Mesenteric fat pad (tissue), 1 donor: ENCODE measurements at places on chromosomes 16 and 17.

- DNase-seq: no peak
Measured at GRCh38 chr17:2054512-2055291, at the start of gene HIC1. Gene HIC1, plus strand, starts transcription at chr17:2055103. Its CDS starts 1,588 bp downstream, at chr17:2056691.

DNA sequence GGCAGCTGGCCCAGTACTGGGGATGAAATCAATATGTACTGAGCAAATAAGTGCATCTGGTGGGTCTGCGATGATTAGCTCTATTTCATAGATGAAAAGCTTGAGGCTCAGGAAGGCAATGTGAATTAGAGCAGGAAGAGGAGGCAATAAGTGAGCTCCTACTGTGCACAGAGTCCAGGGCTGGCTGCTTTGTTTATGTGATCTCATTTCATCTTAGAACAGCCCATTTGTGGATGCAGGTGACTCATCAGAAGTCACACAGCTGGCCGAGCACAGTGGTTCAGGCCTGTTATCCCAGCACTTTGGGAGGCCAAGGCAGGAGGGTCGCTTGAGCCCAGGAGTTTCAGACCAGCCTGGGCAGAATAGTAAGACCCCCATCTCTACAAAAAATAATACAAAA, 7.1 kb downstream of the TMEM114 start:
- DNase-seq: no peak

DNA sequence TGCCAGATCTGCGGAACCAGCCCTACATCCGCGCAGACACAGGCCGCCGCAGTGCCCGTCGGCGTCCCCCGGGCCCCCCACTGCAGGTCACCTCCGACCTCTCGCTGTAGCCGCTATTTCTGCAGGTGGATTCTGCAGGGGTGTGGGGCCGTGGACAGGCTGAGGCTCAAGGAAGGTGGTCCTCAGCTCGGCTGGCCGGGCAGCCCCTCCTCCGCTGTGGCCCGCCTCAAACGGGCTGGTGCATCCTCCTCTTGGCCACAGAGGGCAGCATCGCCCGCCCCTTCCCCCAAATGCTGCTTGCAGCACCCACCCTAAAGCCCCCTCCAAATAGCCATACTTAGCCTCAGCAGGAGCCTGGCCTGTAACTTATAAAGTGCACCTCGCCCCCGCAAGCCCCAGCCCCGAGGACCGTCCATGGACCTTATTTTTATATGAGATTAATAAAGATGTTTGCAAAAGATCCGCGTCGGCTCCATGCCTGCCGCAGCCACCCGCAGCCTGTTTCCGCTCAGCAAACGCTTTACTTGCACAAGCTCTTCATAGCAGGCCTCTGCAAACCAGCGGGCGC, 14.9 kb downstream of the SPATA32 start:
- no peak for DNase-seq

DNA sequence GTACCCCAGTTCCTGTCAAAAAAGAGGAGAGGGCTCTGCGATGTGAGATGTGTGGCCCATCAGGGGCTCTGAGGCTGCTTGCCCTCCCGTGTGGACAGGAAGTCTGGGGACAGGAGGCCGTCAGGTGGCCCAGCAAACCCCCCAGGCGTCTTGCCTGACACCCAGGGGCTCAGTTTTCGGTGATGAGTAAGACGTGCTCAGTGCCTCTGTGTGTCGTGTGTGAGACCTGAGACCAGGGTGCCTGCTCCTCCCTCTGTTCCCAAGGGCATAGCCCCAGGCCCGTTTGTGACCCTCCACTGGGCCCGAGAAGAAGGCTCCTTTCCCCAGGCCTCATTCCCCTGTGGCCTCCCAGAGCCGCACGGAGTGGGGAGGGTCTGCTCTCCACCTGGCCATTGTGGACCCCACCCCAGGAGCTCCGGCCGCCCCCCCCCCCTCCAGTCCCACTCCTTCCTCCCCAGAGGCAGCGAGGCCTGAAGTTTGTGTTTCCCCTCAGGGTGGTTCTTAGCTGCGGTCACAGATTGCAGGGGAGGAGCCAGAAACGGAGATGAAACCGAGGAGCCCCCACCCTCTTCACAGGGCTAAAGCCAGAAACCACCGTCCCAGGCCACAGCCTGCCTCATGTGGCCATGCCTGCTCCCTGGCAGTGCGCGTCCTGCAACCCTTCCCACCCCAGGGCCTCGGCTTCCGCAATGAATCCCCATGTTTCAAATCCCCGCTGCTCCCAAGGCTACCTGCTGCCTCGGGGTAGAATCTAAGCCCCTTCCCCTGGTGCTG, 4.9 kb upstream of the ACTG1 start:
- no peak for DNase-seq

DNA sequence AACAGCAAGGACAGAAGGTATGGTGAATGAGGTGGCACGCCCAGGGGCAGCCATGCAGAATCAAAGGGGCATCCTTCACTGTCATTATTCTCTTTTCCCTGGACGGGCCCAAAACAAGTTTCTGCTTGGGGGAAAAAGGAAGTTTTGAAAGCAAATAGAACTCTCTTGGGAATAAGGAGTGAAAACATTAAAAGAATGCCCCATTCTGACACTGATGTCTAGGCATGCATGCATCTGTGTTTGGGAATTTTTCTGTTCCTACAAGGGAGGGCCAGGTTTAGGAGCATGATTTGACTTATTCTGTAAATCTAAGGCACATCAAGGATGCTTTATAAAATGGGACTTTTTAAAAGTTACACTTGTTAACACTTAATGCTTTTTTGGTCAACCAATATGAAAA, 34.3 kb upstream of the SLC12A3 start:
- DNase-seq: no peak

DNA sequence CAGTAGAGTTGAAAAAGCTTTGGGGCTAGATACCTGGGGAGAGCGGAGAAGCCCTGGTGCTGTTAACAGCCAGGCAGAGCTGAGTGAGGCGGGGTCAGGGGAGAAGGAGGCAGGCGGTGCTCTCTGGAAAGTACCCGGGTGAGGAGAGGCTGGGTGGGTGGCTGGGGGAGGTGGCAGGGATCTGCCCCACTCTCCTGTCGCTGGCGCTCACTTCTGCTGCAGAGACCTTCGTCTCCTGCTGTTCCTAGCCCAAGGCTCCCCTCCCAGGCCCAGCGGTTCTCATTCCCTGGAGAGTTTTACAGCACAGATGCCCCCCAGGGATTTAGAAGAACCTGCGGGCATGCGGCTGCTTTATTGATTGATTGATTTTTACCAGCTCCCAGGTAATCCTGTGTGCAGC, 302.8 kb downstream of the IRF8 start:
- peak; percentile 59 for DNase-seq

- no peak for DNase-seq
Measured at GRCh38 chr16:29821643-29822115, 1.4 kb downstream of the MVP start.

DNA sequence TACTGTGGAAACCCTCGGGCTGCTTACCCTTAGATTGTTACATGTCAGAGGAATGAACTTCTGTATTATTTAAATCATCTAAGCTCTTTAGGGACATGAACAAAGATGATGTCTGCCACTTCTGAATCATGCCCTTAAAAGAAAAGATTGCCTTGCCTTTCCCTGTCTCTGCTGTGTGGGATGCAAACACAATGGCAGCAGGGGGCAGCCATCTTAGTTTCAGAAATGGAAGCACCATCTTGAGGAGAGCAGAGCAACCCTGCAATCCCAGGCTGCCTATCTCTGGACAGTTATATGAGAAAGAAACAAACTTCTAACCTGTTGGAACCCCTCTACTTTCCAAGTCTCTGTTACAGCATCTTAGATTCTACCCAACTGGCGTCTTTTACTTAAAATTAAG, 16.7 kb upstream of the HLF start:
- no peak for DNase-seq

DNA sequence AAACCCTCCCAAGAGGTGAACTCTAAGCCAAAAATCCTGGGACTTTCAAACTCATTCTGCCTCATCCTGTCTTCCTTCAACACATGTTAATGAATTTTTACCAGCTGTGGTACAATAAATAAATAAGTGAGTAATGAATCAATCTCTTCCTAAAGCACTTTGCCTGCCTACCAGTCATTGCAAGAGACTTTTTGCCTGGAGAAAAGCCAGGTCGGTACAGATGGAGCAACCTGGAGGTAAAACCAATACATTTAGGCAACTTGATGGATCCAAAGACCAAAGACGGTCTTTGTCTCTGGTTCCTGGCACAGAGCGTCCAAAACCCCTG, 324.2 kb downstream of the PMP22 start:
- DNase-seq: no peak

- DNase-seq: no peak
Measured at GRCh38 chr17:78343187-78343542, 16.7 kb downstream of the SOCS3 start.

GRCh38 chr16:84396537-84397008, 28.2 kb downstream of the ATP2C2 start:
- DNase-seq: no peak

GRCh38 chr17:83132251-83133081, 53.1 kb downstream of the METRNL start:
- peak; percentile 81 for DNase-seq

DNA sequence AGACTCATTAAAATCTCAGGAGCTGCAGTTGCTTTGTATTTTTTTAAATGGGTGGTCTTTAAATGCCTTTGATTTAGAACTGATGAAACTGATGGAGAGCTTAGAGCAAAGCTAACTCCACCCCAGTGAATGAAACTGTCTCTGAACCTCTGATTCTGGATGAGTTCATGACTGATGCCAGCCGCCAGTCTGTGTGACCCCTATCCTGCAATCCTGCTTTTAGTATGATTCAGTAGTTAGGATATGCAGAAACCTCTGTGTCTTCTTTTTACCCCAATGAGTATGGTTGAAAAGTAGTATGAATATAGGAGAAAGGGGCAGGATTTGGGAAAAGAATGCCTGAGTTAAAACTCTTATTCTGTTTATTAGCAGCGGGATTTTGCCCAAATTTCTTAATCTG, 12.3 kb upstream of the SALL1 start:
- no peak for DNase-seq

DNA sequence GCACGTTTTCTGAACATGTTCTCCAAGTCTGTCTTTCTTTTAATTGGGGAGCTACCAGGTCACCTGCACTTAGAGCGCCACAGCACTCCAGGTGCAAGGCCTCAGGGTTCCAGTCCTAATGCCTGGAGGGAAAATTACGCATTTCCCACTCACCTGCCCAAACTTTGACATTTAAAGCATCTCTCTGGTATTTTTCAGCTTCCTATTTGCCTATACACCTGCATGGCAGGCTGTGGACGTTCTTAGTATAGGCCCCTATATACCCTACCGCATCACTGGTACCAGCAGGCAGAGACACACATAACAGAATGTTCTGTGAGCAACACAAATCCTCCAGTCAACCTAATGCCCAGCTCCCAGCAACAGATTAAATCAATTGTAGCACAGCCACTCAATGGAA, 213.3 kb downstream of the MRTFB start:
- DNase-seq: no peak

- no peak for DNase-seq
Measured at GRCh38 chr17:64065161-64065560, 44.7 kb upstream of the ICAM2 start.

DNA sequence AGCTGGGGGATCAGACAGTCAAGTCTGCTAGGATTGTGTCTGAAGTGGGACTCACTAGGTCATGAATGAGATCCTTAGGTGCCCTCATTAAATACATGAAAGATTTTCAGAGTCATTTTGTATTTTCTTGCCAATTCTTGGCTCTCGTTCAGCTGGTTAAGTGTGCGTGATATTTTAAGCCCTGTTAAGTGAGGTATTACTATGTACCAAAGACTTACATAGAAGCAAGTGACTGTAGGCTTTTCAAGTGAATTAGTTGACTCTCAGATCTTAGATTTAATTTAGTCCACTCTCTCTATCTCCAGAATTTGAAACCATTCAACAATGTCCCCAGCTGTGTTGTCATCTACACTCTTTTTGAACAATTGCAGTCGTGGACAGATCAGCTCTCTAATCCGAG, 219.4 kb downstream of the FOXL1 start:
- DNase-seq: no peak

DNA sequence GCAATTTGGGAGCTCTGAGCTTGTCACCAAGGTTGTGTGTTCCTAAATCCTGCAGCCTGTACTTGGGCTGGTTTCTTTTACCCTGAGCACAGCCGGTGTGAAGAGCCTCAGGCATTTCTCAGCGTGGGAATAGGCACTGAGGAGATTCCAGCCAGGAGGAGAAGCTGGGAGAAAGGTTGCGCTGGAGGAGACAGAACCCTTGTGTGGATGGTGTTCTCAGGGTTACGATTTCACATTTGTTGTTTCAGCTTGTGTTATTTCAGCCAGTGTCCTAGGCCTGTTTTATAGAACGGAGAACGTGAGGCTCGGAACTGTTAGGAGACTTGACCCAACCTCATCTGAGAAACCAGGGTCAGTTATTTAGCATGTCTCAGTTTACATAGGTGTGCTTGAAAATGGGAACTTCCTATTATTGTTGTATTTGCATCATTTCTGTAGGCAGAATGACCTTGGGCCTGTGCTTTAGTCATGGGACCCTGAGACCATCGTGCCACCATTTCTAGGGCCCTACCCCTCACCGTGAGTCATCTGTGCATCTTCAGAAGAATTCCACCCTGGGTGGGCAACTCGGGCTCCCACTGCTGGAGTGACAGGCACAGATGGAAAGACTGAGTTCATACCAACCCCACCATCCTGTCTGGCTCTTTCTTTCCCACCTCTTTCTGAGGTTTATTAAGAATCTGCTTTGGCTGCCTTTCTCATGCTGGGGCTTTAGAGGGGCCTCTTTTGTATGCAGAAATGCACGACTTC, 134.9 kb downstream of the MSI2 start:
- no peak for DNase-seq

GRCh38 chr17:80888276-80889160, 103.1 kb upstream of the CHMP6 start:
- no peak for DNase-seq

GRCh38 chr17:55772086-55772485, 21.2 kb downstream of the PCTP start:
- DNase-seq: no peak

DNA sequence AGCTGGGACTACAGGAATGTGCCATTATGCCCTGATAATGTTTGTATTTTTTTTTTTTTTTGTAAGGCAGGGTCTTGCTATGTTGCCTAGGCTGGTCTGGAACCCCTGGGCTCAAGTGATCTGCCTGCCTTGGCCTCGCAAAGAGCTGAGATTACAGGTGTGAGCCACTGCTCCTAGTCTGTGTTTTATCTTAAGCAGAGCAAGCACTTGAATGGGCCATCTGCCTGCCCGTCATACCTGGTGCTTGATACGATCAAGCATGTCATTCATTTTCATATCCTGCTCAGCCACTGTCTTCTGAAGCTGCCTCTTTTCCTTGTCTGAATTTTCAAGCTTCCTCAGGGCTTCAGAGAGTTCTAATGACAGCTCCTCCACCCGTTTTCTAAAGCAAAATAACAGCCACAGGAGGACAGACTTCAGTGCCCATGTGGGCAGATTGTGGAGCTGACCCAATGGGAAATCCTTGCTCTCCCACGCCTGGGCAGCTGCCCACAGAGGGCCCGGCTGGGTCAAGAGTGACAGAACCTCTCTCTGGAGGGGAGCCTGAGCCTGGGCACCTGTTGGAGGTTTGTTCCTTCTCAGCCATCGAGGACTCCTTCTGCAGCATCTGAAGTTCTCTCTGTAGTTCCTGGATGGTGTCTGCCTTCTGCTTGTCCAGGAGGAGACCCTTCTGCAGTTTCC, 36.5 kb downstream of the DHX38 start:
- DNase-seq: no peak
